ENCODE measurements at places on chromosomes 4 and X.

GRCh38 chrX:67781132-67781531 is 237.3 kb downstream of the AR start:
- DNase-seq, result no peak

GRCh38 chrX:80747832-80748231 is 61.8 kb downstream of the BRWD3 start:
- DNase-seq, result no peak

- DNase-seq, result no peak
Measured at GRCh38 chr4:105911426-105911825, 16.2 kb downstream of the NPNT start.

- no peak for DNase-seq
Measured at GRCh38 chr4:136748773-136749172, 783.5 kb downstream of the PCDH18 start.

DNA sequence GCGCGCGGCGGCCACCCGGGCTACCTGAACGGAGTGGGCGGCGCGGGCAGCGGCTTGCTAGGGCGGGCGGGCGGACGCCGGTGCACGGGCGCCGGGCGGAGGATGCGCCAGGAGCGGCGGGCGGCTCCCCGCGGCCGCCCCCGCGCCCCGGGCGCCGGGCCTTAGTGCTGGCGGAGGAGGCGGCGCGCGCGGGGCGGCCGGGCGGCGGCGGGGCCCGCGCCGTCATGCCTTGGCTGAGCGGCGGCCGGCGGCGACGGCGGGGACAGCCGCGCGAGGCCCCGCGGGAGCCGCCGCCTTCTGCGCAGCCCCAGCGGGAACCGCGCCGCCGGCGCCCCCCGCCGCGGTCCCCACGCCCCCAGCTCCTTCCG is 48.2 kb downstream of the CLDN34 start:
- no peak for DNase-seq

DNA sequence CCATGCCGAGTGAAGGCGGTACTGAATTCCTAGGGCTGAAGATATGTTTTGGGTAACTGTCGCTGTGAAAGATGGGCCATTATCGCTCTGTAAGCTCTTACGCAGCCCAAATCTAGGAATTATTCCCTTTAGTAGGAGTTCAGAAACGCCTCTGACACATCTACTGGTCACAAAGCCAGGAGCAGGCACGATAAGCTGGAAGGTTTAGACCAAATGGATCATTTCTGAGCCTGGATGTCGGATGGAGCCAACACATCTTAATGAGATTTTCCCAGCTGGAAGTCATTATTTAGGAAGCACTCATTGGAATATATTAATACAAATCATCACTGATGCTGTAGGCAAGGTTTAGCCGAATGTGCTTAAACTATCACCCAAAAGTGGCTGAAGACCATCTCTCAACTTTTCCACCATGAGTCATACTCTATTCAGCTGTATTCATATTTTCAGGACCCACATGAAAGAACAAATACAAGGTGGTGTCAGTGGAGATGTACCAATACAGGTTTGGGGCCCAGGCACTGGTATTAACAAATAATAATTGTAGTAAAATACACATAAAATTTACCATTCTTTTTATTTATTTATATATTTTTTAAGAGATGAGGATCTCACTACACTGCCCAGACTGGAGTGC is 34.2 kb upstream of the ATRX start:
- no peak for DNase-seq

DNA sequence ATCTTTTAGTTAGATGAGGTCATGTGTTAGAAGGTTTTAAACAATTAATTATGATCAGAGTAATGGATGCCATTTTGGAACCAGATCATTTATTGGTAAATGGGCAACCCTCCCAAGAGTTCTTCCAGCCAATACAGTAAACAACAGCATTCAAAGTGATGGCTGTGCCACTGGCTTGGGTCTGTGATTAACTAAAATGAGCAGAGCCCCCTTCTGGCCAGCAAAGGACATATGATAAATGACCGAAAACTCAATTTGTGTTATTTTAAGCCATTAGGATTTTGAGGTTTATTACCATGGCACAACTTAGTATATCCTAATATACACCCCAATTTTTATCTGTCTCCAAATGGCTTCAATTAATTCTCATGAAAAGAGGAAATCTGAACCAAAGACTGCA is 90.8 kb upstream of the NPFFR2 start:
- no peak for DNase-seq

- no peak for DNase-seq
Measured at GRCh38 chr4:76585272-76585671, 150.2 kb downstream of the SHROOM3 start.

- DNase-seq, result no peak
Measured at GRCh38 chrX:129609395-129609794, 45.4 kb downstream of the APLN start.

GRCh38 chrX:83077606-83078005 is 430.5 kb upstream of the POU3F4 start:
- peak; percentile 21 for DNase-seq

DNA sequence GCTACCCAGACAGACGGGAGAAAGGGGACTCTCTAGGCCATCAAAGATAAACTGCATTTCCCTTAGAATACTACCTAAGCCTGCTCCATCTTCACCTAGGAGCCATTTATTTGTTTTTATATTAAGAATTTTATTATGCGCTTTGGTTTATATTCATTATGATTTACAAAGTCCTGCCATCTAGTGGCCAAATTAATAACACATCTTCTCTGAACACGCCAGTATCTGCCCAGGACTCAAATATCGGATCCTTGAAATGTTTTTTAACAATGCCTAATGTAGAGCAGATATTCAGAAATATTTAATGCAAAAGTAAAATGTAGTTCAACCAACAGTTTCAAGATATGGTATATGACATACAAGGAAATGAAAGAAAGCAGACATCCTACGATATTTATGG is 20.8 kb upstream of the PRPS2 start:
- DNase-seq, result peak; percentile 2

GRCh38 chr4:142158980-142159379 is 522.6 kb downstream of the IL15 start:
- DNase-seq, result no peak

DNA sequence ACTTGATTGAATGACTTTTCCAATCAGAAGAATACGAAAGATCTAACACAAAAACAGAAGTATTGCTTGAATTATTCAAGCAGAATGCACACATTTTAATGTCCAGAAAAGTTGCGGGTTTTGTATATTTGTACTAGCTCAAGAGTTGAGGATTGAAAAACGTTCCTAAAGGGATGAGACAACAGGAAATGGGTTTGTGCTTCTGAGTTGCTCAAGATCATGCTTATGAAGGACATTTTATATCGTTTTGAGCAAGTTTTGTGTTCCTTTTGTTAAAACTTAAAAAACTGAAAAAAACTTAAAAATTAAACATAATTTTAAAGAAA is 353 bp upstream of the SMIM10 start:
- DNase-seq, result no peak

- no peak for DNase-seq
Measured at GRCh38 chr4:110165382-110166286, 32.8 kb downstream of the ELOVL6 start.

DNA sequence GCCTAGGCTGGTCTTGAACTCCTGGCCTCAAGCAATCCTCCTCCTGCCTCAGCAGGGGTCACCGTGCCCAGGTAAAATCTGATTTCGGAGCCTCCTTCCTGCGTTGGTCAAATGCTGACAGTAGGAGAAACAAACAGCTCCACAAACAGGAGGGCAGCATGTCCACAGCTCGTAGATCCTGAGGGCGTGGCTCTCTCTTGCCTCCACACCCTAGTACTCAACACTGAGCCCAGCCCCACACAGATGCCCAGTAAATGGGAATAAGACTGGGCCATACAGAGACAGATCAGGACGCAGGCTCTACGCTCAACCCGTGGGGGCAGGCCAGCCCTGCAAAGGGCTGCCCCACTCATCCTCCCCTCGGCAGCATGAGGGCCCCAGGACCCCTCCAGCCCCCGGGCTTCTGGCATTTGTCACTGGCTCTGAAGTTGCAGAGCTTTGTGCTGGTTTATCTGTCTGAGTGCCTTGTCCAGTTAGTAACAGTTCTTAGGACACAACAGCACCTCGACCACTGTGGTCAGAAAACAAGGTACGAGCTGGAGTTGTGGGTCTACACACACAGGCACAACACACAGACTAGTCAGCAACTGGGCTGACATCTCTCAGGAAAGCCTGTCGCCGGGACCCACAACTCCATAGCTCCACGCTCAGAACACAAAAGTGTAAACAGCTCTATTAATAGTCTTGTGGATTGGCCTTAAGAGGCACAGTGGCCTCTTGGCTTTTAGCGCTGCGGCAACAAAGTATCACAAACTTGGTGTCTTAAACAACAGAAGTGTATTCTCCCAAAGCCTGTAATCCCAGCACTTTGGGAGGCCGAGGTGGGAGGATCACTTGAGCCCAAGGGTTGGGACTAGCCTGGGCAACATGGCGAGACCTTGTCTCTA is 5.2 kb downstream of the TNIP2 start:
- DNase-seq, result no peak

DNA sequence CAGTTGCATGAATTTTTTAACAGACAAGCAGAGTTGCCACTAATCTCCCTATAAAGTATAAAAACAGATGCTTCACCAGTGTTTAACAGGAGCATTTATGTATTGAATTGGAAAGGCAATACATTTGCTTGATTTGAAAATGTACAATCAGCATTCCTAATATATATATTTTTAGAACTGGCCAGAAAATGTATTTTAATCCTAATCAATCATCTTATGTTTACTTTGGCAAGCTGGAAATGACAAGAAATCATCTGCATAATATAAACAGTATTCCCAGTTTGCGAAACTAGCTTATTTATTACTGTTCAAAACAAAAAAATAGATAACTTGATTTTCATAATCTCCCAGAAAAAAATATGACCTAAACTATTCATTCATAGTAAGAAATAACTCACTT is 123.9 kb downstream of the TBCK start:
- DNase-seq, result no peak

Measured in NCI-H2171 treated with DMSO at 0.1 percent for 48 hours (cell line).